H4 (cell line): ENCODE measurements at places on chromosomes 2 and 18. TPM values are rescaled to one million over a fixed set of nuclear protein-coding genes. Genes with fewer than 3 reads are reported as not detected.

- DNase-seq = no peak
These were observed 21.3 kb downstream of the PDCD1 start for GRCh38 chr2:241837197-241837965.

- DNase-seq = peak; percentile 46
These were observed 114.3 kb downstream of the MGAT5 start for GRCh38 chr2:134368009-134368817.

DNA sequence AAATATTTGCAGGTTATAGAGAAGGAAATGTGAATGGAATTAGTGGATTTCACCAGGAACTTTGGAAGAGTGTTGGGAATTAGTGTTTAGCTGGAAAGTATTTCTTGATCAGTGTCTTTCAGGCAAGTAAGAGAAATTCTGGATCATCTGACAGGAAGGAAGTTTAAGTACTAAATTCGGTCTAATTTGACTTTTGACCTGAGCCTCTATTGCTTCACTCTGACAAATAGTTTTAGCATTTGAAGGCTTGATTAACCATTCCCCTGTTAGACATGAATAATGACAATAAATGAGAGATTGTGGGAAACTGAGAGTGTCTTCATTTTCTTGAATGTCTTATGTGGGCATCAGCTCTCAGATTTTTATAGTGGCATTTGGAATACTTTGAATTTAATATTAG, 16.0 kb downstream of the CCNT2 start:
- no peak for DNase-seq

GRCh38 chr2:150332383-150332782, 155.1 kb downstream of the RND3 start:
- DNase-seq = no peak

DNA sequence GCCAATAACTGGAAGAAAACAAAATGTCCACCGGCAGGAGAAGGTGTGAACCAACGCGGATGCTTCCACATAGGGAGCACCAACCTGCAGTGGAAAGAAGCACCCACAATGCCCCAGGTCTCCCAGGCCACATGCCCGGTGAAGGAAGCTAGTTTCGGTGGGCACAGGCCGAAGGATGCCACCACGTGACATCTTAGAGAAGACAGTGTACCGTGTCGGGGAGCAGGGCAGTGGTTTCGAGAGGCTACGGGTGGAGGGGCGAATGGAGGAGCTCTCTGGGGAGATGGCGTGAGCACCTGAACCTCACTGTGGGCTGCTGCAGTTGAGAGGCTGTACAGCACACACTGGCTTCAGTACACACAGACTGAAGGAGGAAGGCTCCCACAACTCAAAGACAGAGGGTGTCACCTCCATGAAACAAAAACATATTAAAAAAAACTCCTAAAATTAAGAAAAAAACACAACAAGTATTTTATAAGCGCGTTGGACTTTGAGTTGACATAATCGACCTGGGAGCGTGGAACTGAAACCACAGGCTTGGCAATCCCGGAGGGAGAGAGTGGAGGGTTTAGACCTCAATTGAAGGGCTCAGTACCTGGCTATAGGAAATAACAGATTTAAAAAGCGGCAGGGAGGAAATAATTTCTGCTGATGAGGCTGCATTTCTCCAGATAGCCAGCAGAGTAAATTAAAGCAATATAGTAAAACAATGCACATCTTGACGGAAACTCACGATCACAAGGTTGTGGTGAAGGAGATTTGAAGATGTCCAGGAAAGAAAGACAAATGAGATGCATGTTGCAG, 160.1 kb downstream of the RTP5 start:
- no peak for DNase-seq

DNA sequence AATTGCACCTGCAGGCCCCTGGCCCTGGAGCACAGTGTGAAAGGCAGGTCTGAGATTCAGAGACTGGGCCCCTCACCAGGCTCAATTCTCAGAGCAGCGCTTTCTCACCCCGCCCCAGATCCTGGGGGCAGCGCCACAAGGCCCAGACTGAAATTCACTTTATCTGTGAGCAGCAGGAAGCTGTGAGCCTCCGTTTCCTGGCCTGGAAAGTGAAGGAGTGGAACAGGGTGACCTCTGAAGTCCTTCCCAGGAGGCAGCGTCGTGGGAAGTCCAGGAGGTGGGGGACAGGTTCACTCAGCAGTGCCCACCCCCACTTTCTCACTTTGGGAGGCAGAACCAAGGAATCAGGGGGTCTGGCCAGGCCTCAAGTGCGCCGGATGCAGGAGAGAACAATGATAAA, 235.4 kb downstream of the NDUFA10 start:
- DNase-seq = no peak

GRCh38 chr18:59619816-59620215, 77.4 kb downstream of the CCBE1 start:
- DNase-seq = no peak

DNA sequence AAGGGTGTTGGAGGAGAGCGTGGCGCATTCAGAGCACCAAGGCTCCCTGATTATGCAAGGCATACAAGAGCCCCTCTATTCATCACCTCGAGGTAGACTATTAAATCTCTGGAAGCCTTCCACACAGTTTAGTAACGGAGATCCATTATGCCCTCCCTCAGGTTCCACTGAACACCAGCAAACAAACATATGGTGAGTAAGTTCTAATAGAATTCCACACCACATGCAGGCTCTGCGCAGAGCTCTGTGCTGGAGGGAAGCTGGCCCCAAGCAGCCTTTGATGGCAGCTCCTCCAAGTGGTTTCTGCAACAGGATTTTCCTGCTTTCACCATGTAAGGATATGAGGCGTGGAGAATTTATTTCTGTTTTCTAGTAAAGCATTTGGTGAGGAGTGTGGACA, 238.6 kb downstream of the C1D start:
- no peak for DNase-seq

DNA sequence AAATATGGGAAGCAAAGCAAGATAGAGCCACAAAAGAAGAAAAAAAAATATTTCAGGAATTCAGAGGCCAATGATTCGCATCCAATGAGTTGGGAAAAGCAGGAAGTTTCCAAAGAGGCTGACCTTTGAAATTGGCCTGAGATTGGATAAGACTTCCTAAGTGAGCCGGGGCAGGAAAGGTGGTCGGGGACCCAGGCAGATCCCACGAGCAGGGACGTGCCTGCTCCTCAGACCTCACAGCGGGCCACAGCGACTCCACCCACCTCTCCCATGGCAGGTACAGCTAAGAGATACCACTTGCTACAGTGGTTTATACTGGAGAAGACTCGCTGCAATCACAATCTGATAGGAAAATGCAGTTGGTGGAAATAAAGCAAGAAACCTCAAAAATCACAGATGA, 102.8 kb upstream of the SALL3 start:
- no peak for DNase-seq

DNA sequence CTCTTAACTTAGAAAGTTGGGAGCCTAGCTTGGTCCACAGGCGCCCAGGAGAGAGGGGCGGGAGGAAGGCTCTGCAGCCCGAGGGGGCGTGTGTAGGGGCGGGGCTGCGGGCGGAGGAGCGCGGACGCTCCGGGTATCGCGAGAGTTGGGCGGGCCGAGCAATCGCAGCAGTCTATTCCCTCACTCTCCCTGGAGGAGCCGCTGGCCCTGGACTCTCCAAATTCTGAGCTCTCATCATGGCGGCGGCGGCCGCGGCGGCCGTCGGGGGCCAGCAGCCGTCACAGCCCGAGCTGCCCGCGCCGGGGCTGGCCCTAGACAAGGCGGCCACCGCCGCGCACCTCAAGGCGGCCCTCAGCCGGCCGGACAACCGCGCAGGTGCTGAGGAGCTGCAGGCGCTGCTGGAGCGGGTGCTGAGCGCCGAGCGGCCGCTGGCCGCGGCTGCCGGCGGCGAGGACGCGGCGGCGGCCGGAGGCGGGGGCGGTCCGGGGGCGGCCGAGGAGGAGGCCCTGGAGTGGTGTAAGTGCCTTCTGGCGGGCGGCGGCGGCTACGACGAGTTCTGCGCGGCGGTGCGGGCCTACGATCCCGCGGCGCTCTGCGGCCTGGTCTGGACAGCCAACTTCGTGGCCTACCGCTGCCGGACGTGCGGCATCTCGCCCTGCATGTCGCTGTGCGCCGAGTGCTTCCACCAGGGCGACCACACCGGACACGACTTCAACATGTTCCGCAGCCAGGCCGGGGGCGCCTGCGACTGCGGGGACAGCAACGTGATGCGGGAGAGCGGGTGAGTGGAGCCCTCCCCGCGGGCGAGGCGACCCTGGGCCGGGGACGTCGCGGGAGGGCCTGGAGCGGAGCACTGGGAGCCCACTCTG, at the start of gene UBR3:
Gene UBR3, plus strand, starts transcription at position 183 of the 869 bp plus-strand sequence. Its CDS starts 54 bp downstream, at position 237.
- peak; percentile 85 for DNase-seq

- DNase-seq = no peak
These were observed 152.6 kb downstream of the GULP1 start for GRCh38 chr2:188444106-188444835.

Gene HSPD1
- 364 and 452 TPM in 2 replicates for total RNA-seq

Gene REEP1
- 1.6 and 1.8 TPM in 2 replicates for total RNA-seq

Gene HSPE1
- total RNA-seq = 328 and 511 TPM in 2 replicates

DNA sequence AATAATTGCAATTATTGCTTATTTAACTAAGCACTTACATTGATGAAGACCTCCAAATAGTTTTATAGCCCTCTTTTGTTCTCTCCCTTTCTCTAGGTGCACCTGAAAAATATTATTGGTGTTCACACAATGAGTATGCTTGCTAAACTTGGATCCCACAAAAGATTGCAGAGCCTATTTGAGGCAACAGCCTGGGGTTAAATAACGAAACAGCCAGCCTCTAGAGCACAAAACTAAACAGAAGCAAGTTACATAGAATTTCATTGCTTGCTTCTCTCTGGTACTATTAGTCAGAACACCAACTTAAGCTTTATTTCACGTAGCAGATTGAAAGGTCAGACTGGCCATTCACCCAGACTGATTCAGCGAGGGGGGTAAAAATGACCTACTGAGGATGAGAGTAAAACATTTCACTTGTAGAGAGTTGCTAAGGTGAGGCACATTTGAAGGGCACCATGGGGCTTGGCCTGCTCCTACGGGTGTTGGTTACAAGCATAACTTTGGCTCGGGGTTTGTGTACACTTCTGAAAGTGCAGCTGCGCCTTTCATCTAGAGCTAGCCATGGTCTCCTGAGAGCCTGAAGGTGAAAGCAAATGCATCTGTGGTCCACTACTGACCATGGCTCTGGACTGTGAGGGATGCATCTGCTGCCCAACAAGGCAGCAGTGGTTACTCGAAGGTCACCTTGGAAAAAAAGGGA, 225.1 kb upstream of the LRRTM1 start:
- DNase-seq = no peak

GRCh38 chr2:71067567-71068217, 756 bp upstream of the NAGK start:
- no peak for DNase-seq

DNA sequence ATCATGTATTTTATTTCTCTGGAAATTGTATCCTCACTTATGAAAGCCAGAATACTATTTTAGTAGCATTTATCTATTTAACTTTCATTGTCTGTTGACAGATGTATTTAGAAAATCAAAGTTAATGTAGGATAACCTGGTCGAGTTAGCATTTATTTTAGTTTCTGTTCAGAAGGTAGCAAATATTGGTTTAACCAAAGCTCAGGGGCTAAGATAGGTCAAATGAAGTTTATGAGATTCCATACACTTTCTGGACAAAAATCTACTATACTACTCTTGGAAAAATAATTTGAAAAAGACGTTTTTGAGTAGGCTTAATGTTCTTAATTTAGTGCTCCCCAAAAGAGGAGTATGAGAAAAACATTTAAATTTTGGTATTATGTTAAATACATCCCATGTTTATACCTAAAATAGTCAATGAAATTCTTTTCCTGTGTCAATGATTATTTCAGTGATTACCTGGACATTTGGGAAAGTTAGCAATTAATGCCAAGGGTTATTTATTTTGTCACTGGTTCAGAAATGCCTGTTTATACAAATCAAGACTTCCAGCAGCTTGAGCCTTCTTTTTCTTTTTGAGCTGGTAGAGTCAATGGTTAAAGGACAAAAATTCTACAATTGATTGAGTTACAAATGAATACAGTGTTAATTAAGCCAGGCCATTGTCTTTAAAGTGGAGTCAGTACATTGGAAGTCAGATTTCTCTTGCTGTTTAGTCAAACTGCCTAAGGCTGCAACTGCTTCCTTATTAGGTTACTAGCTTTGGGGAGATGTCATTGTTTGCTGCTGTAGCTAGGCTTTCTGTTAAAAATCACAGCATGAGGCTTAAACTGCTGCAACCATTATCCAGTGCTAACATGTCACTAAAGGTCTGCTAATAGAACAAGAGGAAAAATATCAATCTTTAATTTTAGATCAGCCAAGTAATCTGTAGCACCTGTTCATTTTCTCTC, 182.3 kb downstream of the CAMKMT start:
- DNase-seq = no peak

DNA sequence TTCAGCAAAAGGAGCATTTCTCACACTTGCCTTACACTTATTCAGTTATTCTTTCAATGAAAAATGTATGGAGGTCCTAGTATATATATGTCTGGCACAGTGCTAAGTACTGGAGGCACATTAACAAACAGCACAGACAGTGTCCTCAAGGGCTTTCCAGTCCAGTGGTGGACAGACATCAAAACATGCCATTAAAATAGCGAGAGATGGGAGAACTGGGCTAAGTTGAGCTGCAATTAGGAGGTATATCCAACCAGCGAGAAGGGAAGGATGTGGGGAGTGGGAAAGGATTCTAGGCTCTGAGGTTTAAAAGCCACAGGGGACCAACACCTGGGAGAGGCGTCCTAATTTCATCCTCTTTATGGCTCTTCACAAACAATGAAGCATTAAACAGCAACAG, 127.5 kb upstream of the TTC39C start:
- DNase-seq = no peak

DNA sequence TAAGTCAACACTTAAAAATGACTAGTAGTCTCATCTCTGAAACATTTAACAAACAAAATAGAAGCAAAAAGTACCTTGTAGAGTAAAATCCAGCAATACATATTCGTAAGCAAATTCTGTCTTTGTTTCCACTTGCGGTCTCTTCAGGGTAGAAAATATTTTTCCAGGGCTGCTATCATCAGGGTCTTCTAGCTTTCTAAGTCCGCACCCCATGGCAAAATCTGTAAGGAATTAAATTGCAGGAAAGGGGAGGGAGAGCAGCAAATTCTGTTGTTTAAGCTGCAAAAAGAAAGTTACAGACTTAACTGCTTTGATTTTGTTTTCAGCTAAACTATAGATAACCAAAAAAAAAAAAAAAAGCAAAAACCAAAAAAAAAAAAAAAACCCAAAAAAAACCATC, at the start of gene RFTN2:
Gene RFTN2, minus strand, starts transcription at position 342 of the 400 bp plus-strand sequence. Its CDS starts 129 bp downstream, at position 213.
- DNase-seq = no peak

- DNase-seq = no peak
These were observed 3.2 kb downstream of the SMAD7 start for GRCh38 chr18:48947560-48947959.

- no peak for DNase-seq
These were observed 51.7 kb downstream of the VIT start for GRCh38 chr2:36748166-36748565.

DNA sequence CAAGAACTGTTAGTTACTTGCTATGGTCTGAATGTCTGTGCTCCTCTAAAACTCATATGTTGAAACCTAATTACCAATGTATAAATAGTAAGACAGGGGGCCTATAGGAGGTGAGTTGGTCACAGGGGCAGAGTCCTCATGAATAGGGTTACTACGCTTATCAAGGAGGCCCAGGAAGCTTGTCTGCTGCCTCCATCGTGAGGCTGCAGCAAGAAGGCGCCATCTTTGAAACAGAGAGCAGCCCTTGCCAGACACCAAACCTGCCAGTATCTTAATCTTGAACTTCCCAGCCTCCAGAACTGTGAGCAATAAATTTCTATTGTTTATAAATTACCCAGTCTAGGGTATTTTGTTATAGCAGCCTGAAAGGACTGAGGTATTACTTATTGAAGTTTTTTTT, 79.1 kb downstream of the TGIF1 start:
- no peak for DNase-seq

Gene MAPK4
- 0.10 TPM in 1 of 2 replicates, not detected in the other for total RNA-seq

Gene UCN
- 0.53 TPM in 1 of 2 replicates, not detected in the other for total RNA-seq

Gene CYP27A1
- 0.21 TPM in 1 of 2 replicates, not detected in the other for total RNA-seq

- DNase-seq = no peak
These were observed 53.9 kb downstream of the WDSUB1 start for GRCh38 chr2:159232456-159233170.

Gene PRSS56
- not detected in 2 replicates for total RNA-seq
